ENCODE measurements at places on chromosomes 16 and 17.
A peak's percentile ranks its signal among the peaks of the same experiment; 100 is the strongest.

- no peak for DNase-seq
These were observed 1.9 kb upstream of the STH start for GRCh38 chr17:45997166-45997565.

GRCh38 chr17:681738-682529 lies 32.7 kb downstream of the VPS53 start:
- no peak for DNase-seq

- no peak for DNase-seq
These were observed 33.4 kb downstream of the AXIN2 start for GRCh38 chr17:65527857-65528591.

- DNase-seq: no peak
These were observed 1.7 kb downstream of the RASD1 start for GRCh38 chr17:17494499-17494869.

DNA sequence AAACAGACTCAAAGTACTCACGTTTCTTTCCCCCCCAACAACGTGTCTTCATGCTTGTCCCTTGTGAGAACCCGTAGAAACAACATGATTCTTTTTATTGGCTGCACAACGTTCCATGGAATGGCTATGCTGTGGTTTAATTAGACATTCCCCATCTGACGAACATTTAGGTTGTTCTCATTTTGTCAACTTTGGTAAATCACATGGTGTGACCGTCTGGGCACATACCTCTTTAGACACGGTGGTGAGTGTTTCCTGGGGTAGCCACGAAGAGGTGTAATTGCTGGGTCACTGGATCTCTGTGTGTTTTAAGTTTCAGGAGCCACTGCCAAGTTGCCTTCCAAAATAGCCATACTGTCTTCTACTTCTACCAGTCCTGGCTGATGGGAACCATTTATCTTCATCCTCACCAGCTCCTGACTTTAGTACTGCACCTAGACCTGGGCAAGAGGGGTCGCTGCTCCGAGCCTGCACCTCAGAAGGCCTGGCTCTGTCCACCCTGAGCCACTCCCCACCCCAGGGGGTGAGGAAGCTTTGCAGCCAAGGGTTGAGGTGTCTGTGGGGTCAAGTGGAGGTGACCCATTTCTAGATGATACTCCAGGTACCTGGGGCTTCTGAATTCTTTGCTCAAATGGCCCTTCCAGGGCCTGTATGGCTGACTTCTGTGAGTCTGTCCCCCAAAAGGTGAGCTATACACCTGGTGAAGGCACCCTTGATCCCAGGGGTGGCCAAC lies 84.7 kb downstream of the IRX5 start:
- no peak for DNase-seq

DNA sequence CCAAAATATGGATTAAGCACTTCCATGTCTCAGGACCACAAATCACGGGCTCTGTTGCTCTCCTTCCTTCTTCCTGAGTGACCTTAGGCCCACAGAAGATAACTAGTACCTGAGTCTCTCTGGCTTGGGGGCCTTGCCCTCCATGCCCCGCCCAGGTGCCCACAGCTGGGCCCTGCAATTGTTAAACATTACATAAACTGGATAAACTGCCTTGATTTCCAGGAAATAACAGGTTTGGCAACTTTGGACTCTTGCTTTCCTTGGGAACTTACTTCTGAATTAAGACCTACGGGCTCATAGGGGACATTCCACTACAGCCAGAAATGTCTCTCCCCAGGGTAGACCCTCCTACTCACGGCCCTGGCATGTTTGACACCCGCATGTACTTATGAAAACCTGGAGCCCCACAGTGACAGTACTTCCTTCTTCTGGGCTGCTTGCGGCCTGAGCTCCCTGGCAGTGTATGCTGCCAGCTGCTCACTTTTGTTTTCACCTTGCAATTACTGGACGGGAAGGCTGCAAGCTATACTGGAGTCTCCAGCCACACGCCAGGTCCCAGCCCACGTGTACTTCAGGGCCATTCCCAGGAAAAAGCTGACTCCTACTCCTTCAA lies 2.3 kb upstream of the UBALD2 start:
- DNase-seq: peak; percentile 27

DNA sequence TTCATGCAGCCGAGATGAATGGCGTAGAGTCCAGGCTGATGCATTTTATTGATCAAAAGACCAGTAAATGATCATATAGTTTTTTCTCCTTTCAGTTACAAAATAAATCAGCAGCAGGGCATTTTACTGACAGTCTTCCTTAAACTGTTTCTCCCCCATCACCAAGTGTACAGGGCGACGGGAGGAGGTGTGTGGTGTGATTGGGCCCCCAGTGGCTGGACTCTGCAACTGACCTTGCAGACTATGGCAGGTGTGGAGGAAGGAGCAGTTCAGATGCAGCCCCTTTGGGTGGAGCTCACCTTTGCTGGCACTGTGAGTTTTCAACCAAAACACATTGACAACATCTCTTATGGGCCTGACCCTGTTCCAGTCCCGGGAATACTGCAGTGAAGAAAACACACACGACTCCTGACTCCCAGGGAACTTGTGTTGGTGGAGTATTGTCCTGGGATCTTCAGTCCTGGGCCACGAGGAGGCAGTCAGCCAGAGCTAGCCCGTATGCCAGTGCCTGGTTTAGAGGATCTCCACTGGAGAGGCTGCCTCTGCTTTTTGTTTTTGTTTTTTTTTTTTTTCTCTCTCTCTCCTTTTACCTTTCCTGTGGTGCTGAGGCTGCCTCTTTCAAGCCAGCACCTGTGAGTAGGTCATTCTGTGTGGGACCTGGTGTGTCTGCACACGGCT lies 29.8 kb downstream of the KIAA0513 start:
- DNase-seq: peak; percentile 18

GRCh38 chr16:49530427-49530970 lies 156.9 kb downstream of the C16orf78 start:
- no peak for DNase-seq

DNA sequence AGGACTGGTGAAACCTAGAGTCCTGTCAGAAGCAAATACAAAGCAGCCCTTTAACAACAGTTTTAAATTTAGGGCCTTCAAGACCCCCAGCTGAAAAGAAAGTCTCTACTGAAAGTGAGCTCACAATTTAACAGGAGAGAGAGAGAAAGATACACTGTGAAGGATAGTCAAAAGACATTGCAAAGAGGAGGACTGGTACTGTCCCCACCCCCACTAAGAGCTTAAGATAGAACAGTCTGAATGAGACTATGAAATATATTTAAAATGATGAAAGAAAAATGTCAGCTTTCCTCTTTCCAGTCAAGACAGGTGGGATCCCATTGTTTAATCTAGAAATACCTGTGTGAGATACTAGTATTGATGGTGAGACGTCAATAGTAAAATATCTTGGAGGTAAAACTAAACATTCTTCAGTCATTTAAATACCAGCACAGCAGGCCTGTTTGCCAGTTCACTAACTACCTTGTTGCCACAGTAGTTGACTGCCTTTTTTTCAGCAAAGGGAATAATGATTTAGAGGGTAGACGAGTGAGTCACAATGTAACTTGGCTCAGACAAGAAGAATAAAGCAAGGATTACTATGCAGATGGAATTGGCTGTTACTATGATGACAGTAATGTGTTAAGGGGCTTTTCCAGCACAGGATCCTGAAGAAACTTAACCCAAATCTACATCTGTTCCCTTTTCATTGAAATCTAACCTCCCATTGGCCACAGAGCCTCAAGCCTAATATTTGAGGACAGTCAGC lies 47.2 kb upstream of the RASL10B start:
- DNase-seq: no peak

GRCh38 chr17:38674749-38675615 lies at the start of gene EPOP:
Gene EPOP (minus strand): TSS chr17:38674957. CDS start chr17:38674495, 462 bp downstream.
- peak; percentile 96 for DNase-seq

GRCh38 chr17:18191236-18191667 lies 7.6 kb downstream of the ALKBH5 start:
- no peak for DNase-seq

DNA sequence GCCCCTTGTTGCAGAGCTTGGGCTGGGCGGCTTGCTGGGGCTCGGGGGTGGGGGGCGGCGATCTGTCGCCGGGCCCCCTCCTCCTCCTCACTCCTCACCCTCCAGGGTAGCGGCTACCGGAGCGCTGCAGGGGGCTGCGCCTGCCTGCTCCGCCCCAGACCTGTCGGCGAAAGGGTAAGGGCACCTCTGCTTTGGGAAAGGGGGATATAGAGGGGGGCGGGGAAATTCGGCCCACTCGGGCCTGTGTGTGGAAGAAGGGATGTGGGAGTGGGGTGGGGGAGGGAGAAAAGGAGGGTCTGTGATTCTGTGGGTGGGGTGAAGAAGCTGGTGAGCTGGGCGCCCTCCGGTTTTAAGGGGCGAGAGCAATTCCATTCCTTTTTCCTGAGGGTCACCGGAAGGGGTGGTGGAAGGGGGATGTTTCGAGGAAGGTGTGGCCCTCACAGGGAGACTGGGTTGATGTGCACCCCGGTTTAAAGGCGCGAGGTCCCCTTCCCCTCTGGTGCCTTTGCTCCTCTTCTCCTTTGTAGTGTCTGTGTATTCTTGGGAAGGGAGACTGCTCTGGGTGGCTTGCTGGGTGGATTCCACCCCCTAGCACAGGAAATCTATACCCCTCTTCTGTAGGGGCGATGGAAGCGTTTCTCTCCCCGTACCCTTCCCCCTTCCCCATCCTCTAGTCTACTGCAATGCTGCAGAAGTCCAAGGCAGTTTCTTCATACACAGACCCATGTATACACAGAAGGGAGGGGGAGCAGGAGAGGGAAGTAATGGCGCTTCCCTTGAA lies 878 bp downstream of the TAOK1 start:
- DNase-seq: peak; percentile 22

- no peak for DNase-seq
These were observed 236.8 kb upstream of the IRX5 start for GRCh38 chr16:54693864-54694263.

DNA sequence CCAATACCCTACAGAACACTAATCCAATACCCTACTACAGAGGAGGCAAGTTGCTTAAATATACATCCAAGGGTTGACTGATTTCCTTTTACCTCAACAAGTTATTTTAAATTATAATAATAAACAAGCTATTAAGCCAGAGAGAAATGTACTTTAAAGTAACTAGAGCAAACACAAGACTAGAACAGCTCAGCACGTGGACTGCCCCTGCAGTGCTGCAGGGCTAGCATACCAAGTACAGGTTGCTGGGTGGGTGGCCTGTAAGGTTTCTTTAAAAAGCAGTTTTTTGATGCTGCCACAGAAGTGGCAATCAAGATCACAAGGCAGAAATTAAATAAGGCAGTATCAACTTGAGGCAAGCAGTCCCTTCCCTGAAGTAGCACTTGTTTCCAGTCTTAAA lies 63.5 kb downstream of the PARN start:
- DNase-seq: no peak

DNA sequence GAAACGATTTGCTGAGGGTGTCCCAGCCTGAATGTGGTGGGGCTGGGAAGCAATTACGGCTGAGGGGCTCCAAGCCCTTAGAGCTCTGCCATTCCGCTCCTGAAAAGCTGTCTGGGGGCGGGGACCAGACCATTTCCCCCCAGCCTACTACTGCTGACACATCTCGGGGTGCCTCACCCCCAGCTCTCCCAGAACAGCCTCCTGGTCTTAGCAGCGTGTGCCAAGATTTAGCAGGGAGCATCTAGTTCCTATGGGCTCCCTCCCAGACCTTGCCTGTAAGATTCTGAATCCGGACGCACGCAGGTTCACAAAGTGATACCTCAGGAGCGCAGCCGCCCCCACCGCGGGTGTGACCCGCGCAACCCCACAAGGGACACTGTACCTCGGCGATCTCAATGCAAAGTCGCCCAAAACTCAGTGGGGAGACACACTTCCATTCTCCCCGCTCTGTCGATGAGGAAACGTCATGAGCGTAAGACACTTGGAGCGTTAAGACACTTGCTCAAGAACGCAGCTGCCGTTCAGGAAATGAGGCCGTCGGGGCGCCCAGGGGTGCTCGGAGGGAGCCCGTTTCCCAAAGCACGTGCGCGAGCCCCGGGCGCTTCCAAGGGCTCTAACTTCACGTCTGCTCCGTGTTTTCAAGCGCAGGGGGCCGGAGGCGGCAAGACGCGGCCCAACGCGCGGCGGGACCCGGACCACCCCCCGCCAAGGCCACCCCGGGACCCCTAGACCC lies 629 bp downstream of the GEMIN4 start:
- DNase-seq: peak; percentile 67

- no peak for DNase-seq
These were observed 26.7 kb downstream of the WNT9B start for GRCh38 chr17:46878055-46878454.

DNA sequence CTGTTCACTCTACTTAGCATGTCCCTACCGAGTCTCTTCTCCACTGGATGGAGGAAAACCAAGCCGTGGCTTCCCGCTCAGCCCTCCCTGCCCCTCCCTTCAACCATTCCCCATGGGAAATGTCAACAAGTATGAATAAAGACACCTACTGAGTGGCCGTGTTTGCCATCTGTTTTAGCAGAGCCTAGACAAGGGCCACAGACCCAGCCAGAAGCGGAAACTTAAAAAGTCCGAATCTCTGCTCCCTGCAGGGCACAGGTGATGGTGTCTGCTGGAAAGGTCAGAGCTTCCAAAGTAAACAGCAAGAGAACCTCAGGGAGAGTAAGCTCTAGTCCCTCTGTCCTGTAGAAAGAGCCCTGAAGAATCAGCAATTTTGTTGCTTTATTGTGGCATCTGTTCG lies 2.8 kb upstream of the LPCAT2 start:
- no peak for DNase-seq

DNA sequence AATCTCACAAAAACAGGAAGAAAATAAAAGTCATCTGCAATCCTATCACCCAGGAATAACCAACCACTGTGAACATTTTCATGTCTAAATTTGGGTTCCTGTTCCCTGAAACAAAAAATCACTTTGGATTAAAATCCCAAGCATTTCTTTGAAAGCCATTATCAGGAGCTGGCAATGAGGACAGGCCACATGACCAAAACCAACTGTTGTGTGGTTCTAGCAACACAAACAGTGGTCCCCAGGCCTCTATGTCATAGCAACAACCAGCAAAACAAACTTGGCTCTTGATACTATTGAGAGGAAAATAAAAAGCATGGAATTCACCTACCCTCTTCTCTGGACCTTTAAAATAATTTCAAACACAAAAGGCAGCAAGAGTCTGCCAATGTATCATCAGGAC lies 252.5 kb downstream of the SLC39A11 start:
- DNase-seq: no peak

GRCh38 chr16:55411231-55411630 lies 67.8 kb upstream of the MMP2 start:
- no peak for DNase-seq
